ENCODE measurements at places on chromosomes 7 and 10. TPM values are rescaled to one million over a fixed set of nuclear protein-coding genes. Genes with fewer than 3 reads are reported as not detected.

GRCh38 chr10:88991899-88992320 is 1.3 kb downstream of the FAS start:
- DNase-seq = no peak

GRCh38 chr10:8360814-8361509 is 306.5 kb downstream of the GATA3 start:
- DNase-seq = no peak

- DNase-seq = no peak
Observed at GRCh38 chr7:49244543-49244942, 320.2 kb downstream of the CDC14C start.

CUBN gene
- 1.2 TPM for total RNA-seq

ABCB1 gene
- 19.3 TPM for total RNA-seq

NRCAM gene
- 400 TPM for total RNA-seq

ST7 gene
- total RNA-seq = 41.8 TPM

DNA sequence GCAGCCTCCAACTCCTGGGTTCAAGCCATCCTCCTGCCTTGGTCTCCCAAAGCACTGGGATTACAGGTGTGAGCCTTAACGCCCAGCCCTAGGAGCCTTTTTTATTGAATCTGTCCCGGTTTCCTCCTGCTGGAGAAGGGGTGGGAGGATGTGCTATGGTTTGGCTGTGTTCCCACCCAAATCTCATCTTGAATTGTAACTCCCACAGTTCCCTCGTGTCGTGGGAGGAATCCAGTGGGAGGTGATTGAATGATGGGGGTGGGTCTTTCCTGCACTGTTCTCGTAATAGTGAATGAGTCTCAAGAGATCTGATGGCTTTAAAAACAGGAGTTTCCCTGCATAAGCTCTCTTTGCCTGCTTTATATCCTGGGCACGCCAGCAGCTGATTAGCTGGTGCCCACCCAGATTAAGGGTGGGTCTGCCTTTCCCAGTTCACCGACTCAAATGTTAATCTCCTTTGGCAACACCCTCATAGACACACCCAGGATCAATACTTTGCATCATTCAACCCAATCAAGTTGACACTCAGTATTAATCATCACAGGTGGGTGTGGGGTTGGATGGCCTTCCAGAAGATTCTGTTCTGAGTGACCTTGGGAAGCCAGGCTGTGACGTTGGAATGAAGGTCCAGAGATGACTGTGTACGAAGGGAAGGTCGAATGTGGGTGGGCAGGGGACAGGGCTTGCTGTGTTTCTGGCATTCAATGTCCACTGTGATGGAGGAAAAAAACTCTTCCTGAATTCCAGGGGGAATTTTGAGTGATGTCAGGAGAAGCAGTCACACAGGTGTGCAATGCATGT is 33.8 kb upstream of the CUX1 start:
- no peak for DNase-seq

ASB4 gene
- total RNA-seq = 2.2 TPM

DNA sequence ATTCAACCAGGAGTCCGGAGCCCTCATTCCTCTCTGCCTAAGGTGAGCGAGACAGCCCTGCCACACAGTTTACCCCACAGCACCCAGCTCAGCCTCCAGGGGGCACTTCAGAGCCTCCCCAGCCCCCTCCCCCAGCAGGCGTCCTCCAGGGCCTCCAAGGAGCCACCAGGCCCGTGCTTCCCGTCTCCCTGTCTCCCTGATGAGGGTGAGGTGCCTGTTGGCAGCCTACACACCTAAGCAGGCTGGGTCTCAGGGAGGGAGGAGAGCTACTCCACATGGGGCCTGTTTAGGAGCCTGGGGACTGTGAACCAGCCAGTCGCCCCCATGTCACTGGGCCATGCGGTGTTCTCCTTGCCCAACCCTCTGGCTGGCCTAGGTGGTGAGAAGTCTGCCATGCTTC is 28.9 kb upstream of the TRIM8 start:
- DNase-seq = no peak

GRCh38 chr7:109964780-109965179 is 1126.1 kb upstream of the LRRN3 start:
- no peak for DNase-seq

DNA sequence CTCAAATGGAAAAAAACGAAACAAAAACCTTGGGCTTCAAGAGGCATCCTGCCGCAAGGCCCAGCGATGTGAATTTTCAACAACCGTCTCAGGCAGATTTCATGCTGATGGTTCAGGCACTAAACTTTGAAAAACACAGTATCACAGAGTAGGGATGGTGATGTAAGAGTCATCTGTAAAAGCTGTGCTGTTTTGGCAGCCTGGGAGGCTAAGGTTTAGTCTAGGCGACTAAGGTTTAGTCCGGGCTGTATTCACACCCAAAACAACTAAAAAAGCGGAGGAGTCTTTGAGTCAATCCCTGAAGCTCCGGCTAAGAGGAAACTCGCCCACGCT is 420 bp upstream of the MINPP1 start:
- no peak for DNase-seq

GRCh38 chr10:21524131-21524525 is 1.4 kb downstream of the SKIDA1 start:
- DNase-seq = no peak

BMPER gene
- total RNA-seq = 31.5 TPM

DNA sequence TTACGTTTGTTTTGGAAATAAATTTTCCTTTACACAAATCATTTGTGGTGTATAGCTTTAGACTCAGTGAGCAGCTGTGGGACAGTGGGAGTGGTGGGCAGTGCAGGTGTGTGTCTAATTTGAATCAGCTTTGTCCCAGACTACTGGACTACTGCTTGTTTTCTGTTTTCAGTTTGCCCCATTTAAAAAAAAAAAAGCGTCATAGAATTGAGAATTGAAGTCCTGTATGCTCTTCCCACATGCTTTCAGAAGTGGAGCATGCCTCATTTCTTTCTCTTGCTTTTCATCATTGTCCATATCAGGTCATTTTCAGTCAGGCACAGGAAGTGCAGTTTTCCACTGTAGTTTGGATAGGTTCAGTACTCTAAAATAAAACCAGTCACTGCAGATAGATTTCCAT is 66.1 kb downstream of the SHH start:
- no peak for DNase-seq

ZMIZ1 gene
- total RNA-seq = 89.8 TPM

DNA sequence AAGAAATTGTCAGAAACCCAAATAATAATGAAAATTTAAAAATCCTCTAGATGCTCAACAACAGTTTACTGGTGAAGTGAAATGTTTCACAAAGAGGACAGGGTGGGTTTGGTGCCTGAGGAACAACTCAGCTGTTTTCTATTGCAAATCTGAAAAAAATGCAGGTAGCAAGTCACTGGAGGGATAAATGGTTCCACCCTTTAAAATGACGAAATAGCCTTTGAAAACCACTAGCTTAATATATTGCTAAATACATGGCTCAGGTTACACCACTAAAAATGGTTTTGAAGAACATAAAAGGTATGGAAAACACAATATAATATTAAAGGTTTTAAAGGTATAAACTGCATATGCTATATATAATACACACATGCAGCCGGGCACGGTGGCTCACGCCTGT is 69.5 kb downstream of the LMBR1 start:
- no peak for DNase-seq

GRCh38 chr7:76065016-76065612 is 17.2 kb downstream of the MDH2 start:
- DNase-seq = no peak

DNA sequence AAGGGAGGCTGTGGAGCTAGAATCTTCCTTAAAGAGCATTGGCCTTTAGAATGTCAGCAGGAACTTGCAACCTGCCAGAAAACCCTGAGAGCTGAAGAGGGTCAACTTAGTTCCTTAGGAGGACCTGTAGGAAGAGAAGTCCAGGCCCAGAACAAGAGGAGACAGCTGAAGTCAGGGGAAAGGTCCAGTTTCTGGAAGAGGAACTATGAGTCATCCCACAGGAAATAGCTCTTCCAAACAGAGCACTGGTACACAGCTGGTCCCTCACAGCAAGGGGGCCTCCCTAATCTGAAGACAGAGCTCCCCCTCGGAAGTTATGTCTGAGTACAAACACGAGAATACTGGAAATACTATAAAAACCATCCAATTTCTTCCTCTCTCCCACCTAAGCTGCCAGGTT is 98.9 kb downstream of the HERPUD2 start:
- DNase-seq = no peak
